Activated T-helper 1 cell treated with anti-CD3 and anti-CD28 coated beads, Interleukin-12 subunit alpha, Interleukin-12 subunit beta, Interleukin-2, Interleukin-4 antibody, amounts not matched to agents 30 ng/mL and 10 ng/mL and 1 ng/mL, durations not matched to agents 14 hours and 24 hours and 36 hours (primary cell): ENCODE measurements at places on chromosomes 1 and 21. TPM values are rescaled to one million over a fixed set of nuclear protein-coding genes. Genes with fewer than 3 reads are reported as not detected.

The FCRL3 gene
- total RNA-seq = 0.05 and 0.32 TPM in 2 replicates

The OR10Z1 gene
- not detected in 2 replicates for total RNA-seq

The CYP4X1 gene
- total RNA-seq = not detected in 2 replicates

The AMY1B gene
- total RNA-seq = not detected in 2 replicates

The AADACL4 gene
- total RNA-seq = not detected in 2 replicates

The OR2M3 gene
- total RNA-seq = not detected in 2 replicates

The CYP4Z1 gene
- not detected in 2 replicates for total RNA-seq

The NRIP1 gene
- 11.4 and 11.7 TPM in 2 replicates for total RNA-seq

The COL16A1 gene
- total RNA-seq = not detected in 2 replicates

The NR0B2 gene
- not detected in 2 replicates for total RNA-seq

The CLDN14 gene
- not detected in 2 replicates for total RNA-seq

The SPATA17 gene
- total RNA-seq = not detected in 2 replicates

The GPR157 gene
- total RNA-seq = 2.8 and 3.8 TPM in 2 replicates

DNA sequence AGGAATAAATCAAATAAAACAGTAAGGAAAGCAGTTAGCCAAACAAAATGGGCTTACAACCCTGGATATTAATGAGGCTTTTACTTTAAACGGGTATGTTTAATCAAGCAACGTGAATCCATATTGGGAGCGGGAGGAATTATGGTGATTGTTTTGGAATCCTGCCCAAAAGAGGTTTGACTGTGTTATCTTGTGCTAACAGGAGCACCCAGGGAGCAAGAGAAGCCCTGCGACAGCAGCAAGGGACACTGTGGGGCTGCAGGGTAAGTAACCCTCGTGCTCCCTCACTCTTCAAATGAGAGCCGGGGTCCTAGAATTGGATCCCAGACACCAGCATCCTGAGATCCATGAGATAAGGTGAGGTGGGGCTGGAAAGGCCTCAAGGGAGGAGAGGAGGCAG, 72.6 kb upstream of the PGBD5 start:
- no peak overlapping the region for H3K4me3 ChIP-seq
- no peak for DNase-seq
- H3K36me3 ChIP-seq = no peaks in the 10 kb centered on the region
- peaks cover 4% of the 10 kb centered on the region for H3K27me3 ChIP-seq
- no peak overlapping the region for H3K27ac ChIP-seq

DNA sequence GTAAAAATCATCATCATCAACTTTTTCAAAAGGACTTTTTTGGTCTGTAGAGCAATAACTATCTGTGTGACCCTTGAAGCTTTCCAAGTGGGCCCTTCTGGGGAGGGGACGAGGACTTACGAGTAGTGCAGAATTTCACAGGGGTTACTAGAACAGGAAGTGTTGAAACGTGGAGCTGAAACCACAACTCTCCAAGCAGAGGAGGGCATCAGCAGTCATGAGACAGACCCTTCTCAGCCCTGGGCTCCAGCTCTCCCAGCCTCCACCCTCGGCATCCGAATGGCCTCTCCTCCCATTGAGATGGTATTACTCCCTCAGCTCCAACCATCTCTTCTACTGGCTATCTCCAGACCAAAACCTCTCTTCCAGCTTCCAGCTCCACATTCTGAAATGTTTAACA, 3.6 kb downstream of the FAM89A start:
- peaks cover 7% of the 10 kb centered on the region for H3K36me3 ChIP-seq
- peaks cover 33% of the 10 kb centered on the region for H3K4me1 ChIP-seq
- no peak for DNase-seq
- H3K4me3 ChIP-seq = no peak overlapping the region
- H3K27ac ChIP-seq = no peak overlapping the region
- peaks cover 9% of the 10 kb centered on the region for H3K27me3 ChIP-seq

GRCh38 chr1:3903141-3904005, 3.3 kb upstream of the C1orf174 start:
- H3K4me1 ChIP-seq = peaks cover 30% of the 10 kb centered on the region
- H3K4me3 ChIP-seq = peak overlapping the region; percentile 45
- peak overlapping the region; percentile 69 for H3K27ac ChIP-seq
- no peak for DNase-seq

- H3K4me1 ChIP-seq = peaks cover 15% of the 10 kb centered on the region
- no peak overlapping the region for H3K4me3 ChIP-seq
- no peaks in the 10 kb centered on the region for H3K36me3 ChIP-seq
- no peak overlapping the region for H3K27ac ChIP-seq
- DNase-seq = no peak
Observed at GRCh38 chr1:166488327-166488726, 321.5 kb upstream of the FAM78B start.

- DNase-seq = no peak
- no peak overlapping the region for H3K4me3 ChIP-seq
- H3K36me3 ChIP-seq = no peaks in the 10 kb centered on the region
- peaks cover 26% of the 10 kb centered on the region for H3K4me1 ChIP-seq
- peaks cover 5% of the 10 kb centered on the region for H3K27me3 ChIP-seq
Observed at GRCh38 chr1:183993132-183993531, 44.4 kb downstream of the COLGALT2 start.

GRCh38 chr1:42081475-42081874, 71.7 kb upstream of the GUCA2B start:
- no peak for DNase-seq
- H3K4me3 ChIP-seq = no peak overlapping the region
- no peak overlapping the region for H3K27ac ChIP-seq

GRCh38 chr21:29302359-29302875, 3.7 kb downstream of the BACH1 start:
- peaks cover 63% of the 10 kb centered on the region for H3K4me1 ChIP-seq
- no peak overlapping the region for H3K4me3 ChIP-seq
- DNase-seq = no peak
- peaks cover 4% of the 10 kb centered on the region for H3K27me3 ChIP-seq

GRCh38 chr1:206700445-206701036, 15.8 kb downstream of the MAPKAPK2 start:
- H3K36me3 ChIP-seq = peaks cover 27% of the 10 kb centered on the region
- H3K27ac ChIP-seq = peak overlapping the region; percentile 24
- H3K4me3 ChIP-seq = no peak overlapping the region
- peaks cover 93% of the 10 kb centered on the region for H3K4me1 ChIP-seq
- DNase-seq = no peak

DNA sequence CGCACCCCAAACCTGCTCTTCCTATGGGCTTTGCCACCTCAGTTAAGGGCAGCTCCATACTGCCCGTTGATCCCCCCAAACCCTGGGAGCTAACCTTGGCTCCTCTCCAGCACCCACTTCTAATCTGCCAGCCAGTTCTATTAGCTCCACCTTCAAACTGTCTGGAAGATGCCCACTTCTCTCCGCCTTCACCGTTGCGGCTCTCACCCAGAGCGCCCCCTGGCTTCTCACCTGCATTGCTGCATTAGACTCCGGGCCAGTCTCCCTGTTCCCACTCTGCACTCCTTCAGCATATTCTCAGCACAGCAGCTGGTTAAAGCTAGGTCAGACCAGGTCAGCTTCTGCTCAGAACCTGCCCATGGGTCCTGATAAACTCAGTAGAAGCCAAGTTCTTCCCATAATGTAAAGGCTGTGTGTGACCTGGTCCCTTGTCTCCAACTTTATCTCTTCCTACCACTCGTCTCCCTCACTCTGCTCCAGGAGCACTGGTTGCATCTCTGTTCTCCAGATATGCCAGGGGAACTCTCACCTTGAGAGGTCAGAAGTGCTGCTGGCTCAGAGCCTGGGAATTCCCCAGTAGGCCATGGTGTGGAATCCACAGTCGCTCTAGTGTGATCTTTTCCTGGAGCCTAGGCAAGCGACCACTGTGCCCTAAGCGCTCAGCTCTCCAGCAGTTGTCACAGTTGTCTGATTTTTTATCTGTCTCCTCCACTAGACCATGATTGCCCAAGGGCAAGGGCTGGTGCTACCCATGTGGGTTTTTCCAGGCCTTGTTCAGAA, 150.3 kb downstream of the HMGB4 start:
- H3K4me1 ChIP-seq = no peaks in the 10 kb centered on the region
- no peak overlapping the region for H3K4me3 ChIP-seq
- no peaks in the 10 kb centered on the region for H3K27me3 ChIP-seq
- DNase-seq = no peak
- H3K27ac ChIP-seq = no peak overlapping the region

DNA sequence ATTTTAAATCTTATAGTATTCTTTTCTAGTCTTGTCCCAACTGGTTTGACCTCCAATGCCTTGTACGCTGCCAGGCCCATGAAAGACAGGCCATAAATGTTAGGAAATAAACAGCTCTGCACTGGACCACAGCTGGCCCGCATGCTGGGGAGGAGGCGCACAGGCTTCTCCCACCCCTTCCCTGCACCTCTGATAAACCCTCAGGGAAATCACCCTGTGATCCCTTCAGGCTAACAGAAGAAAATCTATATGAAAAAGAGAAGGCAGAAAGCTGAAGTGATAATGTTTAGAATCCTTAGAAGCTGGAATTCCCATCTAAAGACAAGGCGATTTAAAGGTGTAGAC, 41.5 kb downstream of the COLGALT2 start:
- H3K4me1 ChIP-seq = peaks cover 10% of the 10 kb centered on the region
- no peaks in the 10 kb centered on the region for H3K36me3 ChIP-seq
- no peak for DNase-seq
- H3K4me3 ChIP-seq = no peak overlapping the region
- no peak overlapping the region for H3K27ac ChIP-seq

- H3K4me1 ChIP-seq = peaks cover 9% of the 10 kb centered on the region
- no peaks in the 10 kb centered on the region for H3K36me3 ChIP-seq
Observed at GRCh38 chr21:14895792-14896191, 169.0 kb downstream of the NRIP1 start.

DNA sequence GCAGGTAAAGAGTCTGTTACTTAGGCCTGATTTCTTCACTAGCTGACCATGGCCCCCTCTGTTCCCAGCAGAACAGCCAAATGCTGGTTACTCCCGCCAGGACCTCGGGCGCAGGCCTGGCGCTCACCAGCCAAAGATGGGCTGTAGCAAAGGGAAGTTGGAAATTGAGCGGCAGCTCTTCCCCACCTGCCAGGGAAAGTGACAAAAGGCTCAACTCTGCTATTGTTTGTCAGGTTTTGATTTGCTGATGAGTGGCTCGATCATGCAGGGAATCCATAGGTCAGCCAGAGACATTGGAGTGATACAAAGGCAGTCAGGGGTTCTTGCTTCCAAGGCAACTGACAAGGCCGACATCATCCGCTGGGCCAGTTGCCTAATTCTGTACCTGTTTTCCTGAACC, 120.1 kb downstream of the ASTN1 start:
- H3K36me3 ChIP-seq = no peaks in the 10 kb centered on the region
- H3K27me3 ChIP-seq = no peaks in the 10 kb centered on the region
- H3K27ac ChIP-seq = no peak overlapping the region
- no peaks in the 10 kb centered on the region for H3K4me1 ChIP-seq

- DNase-seq = peak; percentile 56
- H3K27ac ChIP-seq = no peak overlapping the region
- H3K4me3 ChIP-seq = peak overlapping the region; percentile 42
Observed at GRCh38 chr1:6423321-6423999, 1.1 kb upstream of the ESPN start.

- H3K36me3 ChIP-seq = peaks cover 11% of the 10 kb centered on the region
- H3K27ac ChIP-seq = no peak overlapping the region
- DNase-seq = no peak
- H3K27me3 ChIP-seq = no peaks in the 10 kb centered on the region
- H3K4me1 ChIP-seq = no peaks in the 10 kb centered on the region
Observed at GRCh38 chr1:50508040-50508586, 84.9 kb upstream of the DMRTA2 start.

- H3K4me3 ChIP-seq = peak overlapping the region; percentile 76
- no peaks in the 10 kb centered on the region for H3K36me3 ChIP-seq
- peaks cover 31% of the 10 kb centered on the region for H3K4me1 ChIP-seq
- peaks cover 42% of the 10 kb centered on the region for H3K27me3 ChIP-seq
- peak overlapping the region; percentile 46 for H3K27ac ChIP-seq
- no peak for DNase-seq
Observed at GRCh38 chr1:200739702-200740570, 1.2 kb downstream of the CAMSAP2 start.

- no peak overlapping the region for H3K27ac ChIP-seq
- no peaks in the 10 kb centered on the region for H3K36me3 ChIP-seq
- DNase-seq = no peak
- H3K4me1 ChIP-seq = peaks cover 19% of the 10 kb centered on the region
- no peak overlapping the region for H3K4me3 ChIP-seq
Observed at GRCh38 chr1:175222296-175222938, 29.8 kb upstream of the KIAA0040 start.

GRCh38 chr21:32653326-32653901, 41.2 kb upstream of the CFAP298 start:
- H3K4me3 ChIP-seq = no peak overlapping the region
- DNase-seq = no peak
- H3K36me3 ChIP-seq = peaks cover 21% of the 10 kb centered on the region
- peaks cover 9% of the 10 kb centered on the region for H3K4me1 ChIP-seq
- no peaks in the 10 kb centered on the region for H3K27me3 ChIP-seq

DNA sequence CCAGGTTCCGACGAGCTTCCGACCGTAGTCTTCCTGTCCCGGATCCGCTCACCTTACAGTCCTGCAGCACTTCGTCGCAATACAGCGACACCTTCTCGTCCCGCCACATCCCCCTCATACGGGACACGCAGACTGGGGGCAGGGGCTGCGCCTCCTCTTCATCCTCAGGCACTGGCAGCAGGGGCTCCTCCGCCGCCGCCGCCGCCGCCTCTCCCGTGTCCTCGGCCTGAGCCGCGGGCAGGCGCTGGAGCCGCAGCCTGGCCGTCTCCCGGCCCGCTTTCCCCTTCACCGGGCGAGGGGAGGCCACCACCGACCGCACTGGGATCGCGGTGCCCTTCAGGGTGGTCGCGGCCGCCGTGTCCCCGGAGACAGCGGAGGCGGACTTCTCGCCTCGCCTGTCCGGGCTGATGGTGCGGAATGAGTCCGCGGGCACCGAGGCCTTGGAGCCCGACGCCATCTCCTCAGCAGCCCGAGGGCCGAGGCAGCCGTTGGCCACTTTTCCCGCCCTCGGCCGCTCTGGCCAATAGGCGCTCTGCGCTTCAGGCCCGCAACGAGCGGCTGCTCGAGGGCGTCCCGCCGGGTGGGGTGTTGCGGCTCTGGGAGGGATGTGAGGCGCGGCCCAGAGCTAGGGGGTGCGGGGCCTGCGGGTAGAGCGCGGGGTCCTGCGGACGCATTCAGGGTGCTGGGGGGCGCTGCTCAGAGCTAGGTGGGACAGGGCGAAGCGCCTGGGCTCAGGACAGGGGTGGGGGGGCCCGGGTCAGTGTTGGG, at the start of gene SHCBP1L:
TSS of gene SHCBP1L (minus strand) at position 490 of the 768 bp plus-strand sequence. CDS start at position 457, 33 bp downstream.
- H3K4me1 ChIP-seq = no peaks in the 10 kb centered on the region
- no peak within 1 kb of the TSS for H3K27ac ChIP-seq
- H3K4me3 ChIP-seq = no peak within 1 kb of the TSS

GRCh38 chr1:204461331-204462228, 33.0 kb downstream of the PIK3C2B start:
- DNase-seq = no peak
- H3K4me1 ChIP-seq = peaks cover 62% of the 10 kb centered on the region
- H3K36me3 ChIP-seq = peaks cover 52% of the 10 kb centered on the region
- no peaks in the 10 kb centered on the region for H3K27me3 ChIP-seq
- H3K4me3 ChIP-seq = peak overlapping the region; percentile 61

- H3K27ac ChIP-seq = peak within 1 kb of the TSS; percentile 11
- peaks cover 13% of the 10 kb centered on the region for H3K36me3 ChIP-seq
- no peak within 1 kb of the TSS for H3K4me3 ChIP-seq
- no peaks in the 10 kb centered on the region for H3K27me3 ChIP-seq
Observed at GRCh38 chr1:113978863-113979702, at the start of gene OLFML3. OLFML3 (plus strand) TSS chr1:113979474; CDS start chr1:113979517, 43 bp downstream.
